ENCODE measurements at places on chromosomes 12 and 14.

- no peak for DNase-seq
Observed at GRCh38 chr12:75724307-75724927, 213.0 kb upstream of the KRR1 start.

DNA sequence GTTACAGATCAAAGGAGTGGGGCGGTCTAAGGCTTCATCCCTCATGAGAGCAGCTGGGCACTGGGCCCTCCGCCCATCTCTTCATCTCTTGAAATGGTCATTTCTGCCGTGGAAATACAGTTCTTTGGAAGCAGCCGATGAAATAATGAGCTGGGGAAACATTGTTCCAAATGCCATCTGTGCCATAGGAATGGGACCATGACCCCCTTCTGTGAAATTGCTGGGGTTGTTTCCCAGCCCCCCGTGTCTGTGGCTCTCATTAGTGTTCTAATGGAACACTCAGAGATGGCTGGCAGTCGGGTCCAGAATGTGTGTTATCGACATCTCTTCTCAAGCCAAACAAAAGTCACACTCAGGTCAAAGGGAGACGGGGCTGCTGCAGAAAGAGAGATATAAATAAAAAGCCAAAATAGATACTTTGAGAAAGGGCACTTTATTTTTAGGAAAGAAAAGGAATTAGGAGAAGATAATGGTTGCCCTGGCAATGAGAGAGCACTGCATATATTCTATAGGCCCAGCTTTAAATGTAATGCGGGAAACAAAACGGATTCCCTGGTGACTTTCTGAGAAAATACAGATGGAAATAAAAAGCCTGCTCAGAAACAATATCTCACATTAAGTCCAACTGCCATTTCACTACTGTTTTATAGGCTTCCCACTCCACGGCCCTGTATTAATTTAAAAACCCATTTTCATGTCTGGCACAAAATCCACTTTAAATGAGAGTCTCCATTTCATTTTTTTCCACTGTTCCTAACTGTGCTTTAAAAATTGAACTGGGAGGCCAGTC, 107.1 kb downstream of the TTC8 start:
- no peak for DNase-seq

GRCh38 chr12:82438356-82438755, 80.0 kb downstream of the METTL25 start:
- no peak for DNase-seq

GRCh38 chr14:24418492-24418873, 11.0 kb downstream of the CBLN3 start:
- DNase-seq = no peak

GRCh38 chr14:89787525-89787924, 167.0 kb downstream of the EFCAB11 start:
- peak; percentile 17 for DNase-seq

DNA sequence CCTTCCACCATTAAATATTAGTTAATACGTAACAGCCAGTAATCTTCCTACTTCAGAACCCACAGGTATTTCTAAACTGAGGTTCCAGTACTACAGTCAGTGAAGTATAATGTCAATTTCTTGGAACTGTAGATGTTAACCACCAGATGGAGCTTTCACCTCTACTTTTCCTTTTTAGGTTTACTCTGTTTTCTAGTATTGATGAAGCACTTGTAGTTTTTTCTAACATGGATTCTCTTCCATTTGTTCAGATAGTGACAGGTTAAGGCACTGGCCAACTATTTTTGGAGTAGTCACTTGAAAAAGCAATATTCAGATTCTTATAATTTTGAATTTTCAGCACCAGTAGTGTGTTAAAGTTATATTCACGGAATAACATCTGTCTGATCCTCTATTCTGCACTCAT, 4.6 kb upstream of the SEC23A start:
- no peak for DNase-seq

- DNase-seq = no peak
Observed at GRCh38 chr12:129063600-129063999, 210.3 kb downstream of the GLT1D1 start.

DNA sequence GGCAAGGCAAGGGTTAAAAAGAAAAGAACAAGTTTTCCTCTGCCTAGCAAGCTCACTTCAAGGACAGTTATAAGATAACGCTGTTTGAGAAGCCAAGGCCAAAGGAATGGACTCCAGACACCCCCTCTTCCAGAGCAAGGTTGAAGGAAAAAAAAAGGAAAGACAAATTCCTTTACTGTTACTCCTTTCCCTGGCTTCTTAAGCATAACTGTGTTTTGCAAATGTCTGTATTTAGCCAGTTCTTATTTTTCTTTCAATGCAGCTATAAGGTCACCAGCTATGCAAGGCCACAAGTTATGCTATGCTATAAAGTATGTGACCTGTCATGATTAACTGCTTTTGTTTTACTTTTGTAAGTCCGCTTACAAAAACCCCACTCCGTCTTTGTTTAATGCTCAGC, 26.6 kb downstream of the ZNF410 start:
- DNase-seq = no peak

- no peak for DNase-seq
Observed at GRCh38 chr12:9096563-9097176, 19.0 kb downstream of the A2M start.

- no peak for DNase-seq
Observed at GRCh38 chr14:89228921-89229639, 188.0 kb downstream of the FOXN3 start.

DNA sequence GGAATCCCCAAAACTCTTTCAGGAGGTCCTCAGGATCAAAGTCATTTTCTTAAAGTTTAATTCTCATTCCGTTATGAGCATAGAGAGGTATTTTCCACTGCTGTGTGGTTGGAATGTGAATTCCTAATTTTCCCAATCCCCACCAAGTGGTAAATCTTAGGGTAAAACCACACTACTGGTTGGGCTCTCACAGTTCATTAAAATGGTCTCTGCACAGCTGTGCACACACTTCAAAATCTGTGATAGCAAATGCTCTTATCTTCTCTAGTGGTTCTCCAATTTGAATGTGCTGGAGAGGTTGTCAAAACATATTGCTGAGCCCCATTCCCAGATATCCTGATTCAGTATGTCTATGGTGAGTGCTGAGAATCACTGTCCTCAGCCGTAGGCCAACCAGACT, 189.1 kb downstream of the BMP4 start:
- DNase-seq = no peak

GRCh38 chr14:59570122-59570521, 6.5 kb downstream of the CCDC175 start:
- DNase-seq = no peak

- DNase-seq = peak; percentile 72
Observed at GRCh38 chr14:77638771-77639171, 22.3 kb upstream of the SPTLC2 start.

DNA sequence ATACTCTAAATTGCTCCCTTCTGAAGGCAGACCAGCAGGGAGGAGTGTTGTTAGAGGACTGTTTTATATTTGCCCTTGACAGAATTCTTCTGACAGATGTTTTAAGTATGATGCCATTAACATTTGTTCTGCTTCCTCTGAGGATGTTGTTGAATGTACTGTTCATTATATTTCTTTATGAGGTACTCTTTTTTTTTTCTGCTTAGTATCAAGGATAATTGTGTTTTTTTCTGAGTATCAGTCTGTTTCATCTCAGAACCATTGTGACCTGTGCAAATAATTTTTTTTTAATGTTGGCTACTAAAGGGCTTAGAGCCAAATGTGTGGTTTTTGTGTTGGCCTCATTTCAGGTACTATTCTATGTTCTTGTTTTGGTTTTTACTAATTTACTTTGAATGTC, 10.6 kb downstream of the METAP2 start:
- no peak for DNase-seq

All from stromal cell of bone marrow (primary cell).